ENCODE measurements at places on chromosomes 16 and 17. TPM values are rescaled to one million over a fixed set of nuclear protein-coding genes. Genes with fewer than 3 reads are reported as not detected.

KRT39 gene
- total RNA-seq = not detected

SP6 gene
- 0.65 TPM for total RNA-seq

GRIN2A gene
- total RNA-seq = 1.8 TPM

PAFAH1B1 gene
- 177 TPM for total RNA-seq

GDPD3 gene
- total RNA-seq = 0.12 TPM

HEATR9 gene
- total RNA-seq = not detected

ADCY7 gene
- total RNA-seq = 2.5 TPM

DNA sequence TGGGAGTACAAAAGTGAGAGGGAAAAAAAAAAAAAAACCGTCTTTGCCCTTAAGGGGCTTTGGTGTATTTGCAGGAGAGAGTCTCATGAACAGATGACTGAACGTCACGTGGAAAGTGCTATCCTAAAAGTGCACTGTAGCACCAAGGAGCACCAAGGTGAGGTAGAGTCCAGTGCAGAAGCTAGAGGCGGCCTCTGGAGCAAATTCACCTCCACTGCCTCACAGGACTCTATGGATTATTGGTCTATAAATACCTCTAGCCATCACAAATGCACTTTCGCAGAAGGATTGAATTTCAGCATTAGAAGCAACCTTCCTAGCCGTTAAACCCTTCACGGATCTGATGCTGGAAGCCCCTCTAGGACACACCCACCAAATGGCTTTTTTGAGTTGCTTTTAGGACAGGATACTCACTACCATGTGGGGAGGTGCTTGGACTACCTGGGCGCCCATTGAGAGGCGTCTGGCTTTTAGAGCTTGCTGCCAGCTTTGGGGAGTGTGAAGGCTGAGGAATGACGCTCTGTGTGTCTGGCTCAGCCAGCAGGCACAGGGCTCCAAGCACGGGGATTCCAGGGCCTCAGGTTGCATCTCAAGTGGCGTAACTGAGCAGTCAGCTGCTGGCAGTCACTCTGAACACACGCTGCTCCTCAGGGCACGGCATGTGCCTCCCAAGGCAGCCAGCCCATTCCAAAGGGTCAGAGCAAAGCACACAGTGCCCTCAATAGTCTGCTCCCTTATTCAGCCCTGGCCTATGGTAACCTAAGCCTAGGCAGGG is 52.7 kb downstream of the CDRT4 start:
- no peak overlapping the region for H3K4me3 ChIP-seq
- no peaks in the 10 kb centered on the region for H3K27me3 ChIP-seq
- peak; percentile 13 for DNase-seq
- no peak overlapping the region for H3K27ac ChIP-seq
- no peaks in the 10 kb centered on the region for H3K4me1 ChIP-seq
- no peaks in the 10 kb centered on the region for H3K36me3 ChIP-seq

DNA sequence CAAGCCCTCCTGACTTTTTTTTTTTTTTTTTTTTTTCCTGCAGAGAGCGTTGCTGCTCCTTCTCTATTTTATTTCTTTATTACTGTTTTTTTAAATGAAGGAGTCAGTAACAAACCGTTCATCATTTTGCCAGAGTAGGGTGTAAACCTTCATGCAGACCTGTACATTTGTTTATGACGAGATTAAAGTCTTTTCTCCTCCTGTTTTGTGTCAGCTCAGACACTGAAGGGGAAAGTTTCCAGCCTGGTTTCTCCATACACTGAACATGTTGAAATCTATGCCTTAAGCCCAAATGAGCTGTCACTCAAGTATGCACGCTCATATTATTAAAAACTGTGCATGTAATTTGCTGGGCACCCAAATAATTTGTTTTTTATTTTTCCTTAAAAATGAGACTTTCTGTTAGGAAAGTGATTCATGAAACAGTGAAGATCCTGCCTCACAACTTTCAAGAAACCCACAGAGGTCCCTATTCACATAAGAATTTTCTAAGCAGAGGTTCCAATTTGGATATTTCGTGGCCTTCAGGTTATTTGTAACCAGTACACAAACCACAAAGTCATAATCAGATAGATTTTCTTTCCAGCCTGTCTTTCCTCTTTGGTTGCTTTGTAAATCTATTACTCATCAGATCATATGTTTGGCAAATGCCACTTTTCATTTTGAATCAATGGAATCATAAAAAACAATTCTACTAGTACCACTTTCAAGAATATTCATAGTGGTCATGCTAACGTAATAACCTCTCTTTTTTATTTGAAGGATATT is 700.3 kb downstream of the MAF start:
- peak overlapping the region; percentile 3 for H3K4me3 ChIP-seq
- no peak for DNase-seq
- H3K27ac ChIP-seq = no peak overlapping the region
- H3K4me1 ChIP-seq = peaks cover 13% of the 10 kb centered on the region

GRCh38 chr17:76840884-76841775 is 27.1 kb upstream of the MGAT5B start:
- H3K4me3 ChIP-seq = peak overlapping the region; percentile 48
- H3K27me3 ChIP-seq = no peaks in the 10 kb centered on the region
- peaks cover 21% of the 10 kb centered on the region for H3K4me1 ChIP-seq
- peak; percentile 45 for DNase-seq

DNA sequence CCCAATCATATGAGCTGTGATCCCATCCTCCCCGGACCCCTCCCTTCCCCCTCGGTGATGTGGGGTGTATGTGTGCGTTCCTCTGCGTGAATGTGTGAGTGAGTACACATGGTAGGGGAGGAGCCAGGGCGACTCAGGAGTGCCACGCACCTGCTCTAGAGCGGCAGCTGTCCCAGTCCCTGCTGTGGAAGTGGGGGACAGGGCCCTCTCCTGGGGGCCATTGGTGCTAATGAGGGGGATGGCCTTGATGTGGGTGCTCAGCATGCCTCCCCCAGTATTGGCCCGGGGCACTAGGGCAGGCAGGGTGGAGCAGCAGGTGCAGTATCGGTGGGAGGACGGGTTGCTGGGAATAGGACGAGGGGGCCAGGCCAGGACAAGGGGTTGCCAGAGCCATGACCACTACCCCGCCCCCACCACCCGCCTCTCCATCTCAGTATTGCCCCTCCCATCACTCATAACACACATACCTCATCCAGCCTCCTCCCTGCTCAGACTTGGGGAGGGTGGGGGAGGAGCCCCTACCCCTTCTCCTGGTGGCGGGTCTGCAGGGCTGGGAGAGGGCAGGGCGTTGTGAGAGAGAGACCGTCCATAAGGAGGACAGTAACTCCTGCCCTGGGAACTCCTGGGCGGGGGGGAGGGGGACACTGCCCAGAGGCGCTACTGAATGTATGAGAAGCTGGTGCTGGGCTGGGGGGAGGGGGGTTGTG is 8.5 kb downstream of the NR1D1 start:
- H3K4me1 ChIP-seq = peaks cover 7% of the 10 kb centered on the region
- no peaks in the 10 kb centered on the region for H3K36me3 ChIP-seq
- H3K4me3 ChIP-seq = no peak overlapping the region
- DNase-seq = no peak
- no peak overlapping the region for H3K27ac ChIP-seq

DNA sequence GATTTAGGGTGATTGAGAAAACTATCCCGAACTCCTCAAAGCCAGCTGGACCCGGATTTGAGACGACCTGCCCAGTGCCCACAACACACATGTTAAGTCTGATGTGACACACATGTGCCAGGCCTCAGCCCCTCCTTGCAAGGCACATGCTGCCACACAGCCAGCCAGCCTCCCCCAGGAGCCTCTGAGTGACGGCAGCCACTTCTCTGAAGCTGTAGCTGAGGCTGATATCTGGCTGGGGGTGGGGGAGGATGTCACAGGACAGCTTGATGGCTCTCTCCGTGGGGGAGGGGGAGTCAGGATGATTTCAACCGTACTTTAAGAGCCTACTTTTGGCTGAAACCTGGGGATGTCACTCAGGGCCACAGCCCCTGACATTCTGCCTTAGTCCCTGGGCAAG is 40.9 kb downstream of the SRCIN1 start:
- H3K36me3 ChIP-seq = no peaks in the 10 kb centered on the region
- no peak overlapping the region for H3K4me3 ChIP-seq
- DNase-seq = peak; percentile 58
- peaks cover 33% of the 10 kb centered on the region for H3K4me1 ChIP-seq

DNA sequence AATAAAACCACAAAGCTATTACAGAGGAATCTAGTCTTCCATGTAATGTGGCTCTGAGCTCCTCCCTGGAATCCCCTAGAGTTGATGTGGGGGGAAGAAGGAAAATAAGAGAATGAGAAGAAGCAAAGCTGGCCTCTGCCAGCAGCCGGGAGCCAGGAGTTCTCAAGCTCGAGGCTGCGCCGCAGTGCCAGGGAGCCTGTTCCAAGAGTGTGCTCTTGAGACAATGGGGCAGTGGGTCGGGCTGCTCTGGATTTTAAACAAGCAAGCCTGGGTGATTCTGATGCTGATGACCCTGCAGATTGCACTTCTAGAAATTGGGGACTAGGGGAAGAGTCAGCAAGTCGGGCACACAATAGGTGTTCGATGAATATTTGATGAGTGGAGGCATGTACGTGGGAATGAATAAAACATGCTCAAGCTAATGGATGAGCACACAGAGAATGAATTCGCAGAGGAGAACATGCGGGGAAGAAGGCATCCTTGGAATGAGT is 119.9 kb downstream of the CMIP start:
- DNase-seq = no peak
- no peaks in the 10 kb centered on the region for H3K36me3 ChIP-seq
- H3K4me3 ChIP-seq = no peak overlapping the region
- H3K4me1 ChIP-seq = peaks cover 3% of the 10 kb centered on the region
- no peaks in the 10 kb centered on the region for H3K27me3 ChIP-seq
- H3K27ac ChIP-seq = no peak overlapping the region

DNA sequence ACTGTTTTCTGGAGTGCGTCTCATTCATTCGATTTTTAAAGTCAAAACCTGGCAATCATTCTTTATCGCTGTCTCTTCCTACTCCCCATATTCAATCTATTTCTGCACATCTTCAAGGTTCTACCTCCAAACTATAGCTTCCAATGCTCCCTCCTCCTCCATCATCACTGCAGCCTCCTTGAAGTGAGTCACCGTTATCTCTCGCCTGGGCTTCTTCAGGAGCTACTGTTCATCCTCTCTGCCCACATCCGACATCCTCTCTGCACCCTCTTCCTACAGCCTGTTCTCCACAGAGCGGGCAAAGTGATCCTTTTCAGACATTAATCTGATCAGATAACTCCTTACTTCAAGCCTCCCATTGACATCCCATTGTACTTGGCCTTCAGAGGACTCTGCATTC is 144.2 kb upstream of the DNAH9 start:
- no peaks in the 10 kb centered on the region for H3K27me3 ChIP-seq
- DNase-seq = no peak

GRCh38 chr17:29623283-29623647 is 553 bp upstream of the CORO6 start:
- H3K36me3 ChIP-seq = no peaks in the 10 kb centered on the region
- H3K4me3 ChIP-seq = peak overlapping the region; percentile 75
- no peak overlapping the region for H3K27ac ChIP-seq
- H3K27me3 ChIP-seq = peaks cover 61% of the 10 kb centered on the region

DNA sequence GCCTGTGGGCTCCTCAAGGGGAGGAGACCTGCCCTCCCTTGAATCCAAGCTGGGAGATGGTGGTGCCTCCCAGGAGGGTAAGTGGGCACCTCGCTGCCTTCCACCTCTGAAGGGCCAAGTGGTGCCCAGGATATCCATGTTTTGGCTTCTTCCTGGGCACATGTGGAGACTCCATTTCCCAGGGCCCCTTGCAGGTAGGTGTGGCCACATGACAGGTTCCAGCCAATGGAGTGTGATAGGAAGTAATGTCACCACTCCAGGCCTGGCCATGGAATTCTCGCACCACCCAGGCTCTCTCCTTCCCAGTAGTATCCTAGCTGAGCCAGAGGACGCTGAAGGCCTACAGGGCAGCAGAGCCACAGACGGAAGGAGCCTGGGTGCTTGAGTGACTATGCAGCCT is 17.6 kb upstream of the PEMT start:
- H3K4me1 ChIP-seq = no peaks in the 10 kb centered on the region
- no peaks in the 10 kb centered on the region for H3K36me3 ChIP-seq
- no peak overlapping the region for H3K27ac ChIP-seq
- DNase-seq = no peak
- H3K4me3 ChIP-seq = no peak overlapping the region
- H3K27me3 ChIP-seq = no peaks in the 10 kb centered on the region

GRCh38 chr16:56682703-56683397 is 580 bp downstream of the MT1X start:
- peaks cover 68% of the 10 kb centered on the region for H3K27me3 ChIP-seq
- H3K4me3 ChIP-seq = peak overlapping the region; percentile 58
- H3K36me3 ChIP-seq = no peaks in the 10 kb centered on the region
- H3K4me1 ChIP-seq = peaks cover 5% of the 10 kb centered on the region
- no peak for DNase-seq

DNA sequence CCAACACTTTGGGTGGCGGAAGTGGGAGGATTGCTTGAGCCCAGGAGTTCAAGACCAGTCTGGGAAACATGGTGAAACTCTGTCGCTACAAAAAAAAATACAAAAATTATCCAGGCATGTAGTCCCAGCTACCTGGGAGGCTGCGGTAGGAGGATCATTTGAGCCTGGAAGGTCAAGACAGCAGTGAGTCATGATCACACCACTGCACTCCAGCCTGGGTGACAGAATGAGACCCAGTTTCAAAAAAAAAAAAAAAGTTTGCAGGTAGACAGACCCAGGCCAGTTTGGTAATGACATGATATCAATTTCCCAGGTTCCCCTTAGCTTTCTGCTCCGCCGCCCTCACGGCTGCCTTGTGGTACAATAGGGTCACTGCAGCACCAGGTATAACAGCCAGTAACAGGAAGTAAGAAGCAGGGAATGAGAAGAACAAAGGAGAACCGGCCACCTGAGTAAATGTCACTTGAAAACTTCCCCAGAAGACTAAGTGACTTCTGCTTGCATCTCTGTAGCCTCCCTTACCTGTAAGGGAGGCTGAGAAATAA is 201.2 kb upstream of the HSBP1 start:
- no peak overlapping the region for H3K27ac ChIP-seq
- H3K4me1 ChIP-seq = no peaks in the 10 kb centered on the region
- no peak overlapping the region for H3K4me3 ChIP-seq
- DNase-seq = no peak
- H3K36me3 ChIP-seq = no peaks in the 10 kb centered on the region

GRCh38 chr17:16521070-16521727 is 29.2 kb upstream of the LRRC75A start:
- no peak overlapping the region for H3K27ac ChIP-seq
- H3K27me3 ChIP-seq = peaks cover 10% of the 10 kb centered on the region
- H3K36me3 ChIP-seq = no peaks in the 10 kb centered on the region
- no peak overlapping the region for H3K4me3 ChIP-seq

All from neural progenitor cell (in vitro differentiated cells).